Stimulated activated CD4-positive, alpha-beta T cell treated with anti-CD3 and anti-CD28 coated beads, TNF-alpha, amount 100 ng/mL, for 48 hours (primary cell): ENCODE measurements at places on chromosomes 2 and 18.

DNA sequence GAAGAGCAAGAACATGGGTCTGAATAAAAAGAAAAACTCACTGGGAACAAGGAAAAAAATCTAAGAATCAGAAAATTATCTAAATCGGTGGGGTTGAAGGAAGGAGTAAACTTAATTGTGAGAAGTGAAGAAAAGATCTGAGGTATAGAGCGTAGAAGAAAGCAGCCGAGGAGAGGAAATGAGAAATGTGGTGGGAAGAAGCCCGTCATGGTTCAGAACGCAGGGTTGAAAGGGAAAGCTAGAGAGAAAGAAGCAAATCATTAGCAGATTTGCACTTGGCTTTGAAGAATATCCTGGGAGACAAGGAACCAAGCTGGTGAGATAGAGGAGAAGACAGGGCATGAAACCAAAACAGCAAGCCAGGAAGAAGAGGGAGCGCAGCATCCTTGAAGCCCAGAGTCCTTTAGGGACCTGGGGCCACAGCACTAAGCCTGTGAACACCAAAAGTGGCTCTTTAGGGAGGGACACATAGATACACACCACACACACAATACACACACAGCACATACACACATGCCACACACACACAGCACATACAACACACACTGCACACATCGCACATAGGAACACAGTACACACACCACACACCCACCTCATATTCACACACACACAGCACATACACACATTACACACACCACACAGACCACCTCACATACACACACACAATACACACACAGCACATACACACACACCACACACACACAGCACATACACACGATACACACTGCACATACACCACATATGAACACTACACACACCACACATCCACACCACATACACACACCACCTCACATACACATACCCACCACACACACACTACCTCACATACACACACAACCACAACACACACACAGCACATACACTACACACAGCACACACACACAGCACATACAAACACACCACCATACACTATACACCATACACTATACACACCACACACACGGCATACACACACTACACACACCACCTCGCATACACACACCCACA is 274.6 kb downstream of the ETAA1 start:
- DNase-seq: no peak

GRCh38 chr2:229921892-229922448 is at the start of gene TRIP12:
TRIP12 (minus strand) TSS chr2:229922009; CDS start chr2:229880079, 41,930 bp downstream.
- peak; percentile 87 for DNase-seq

GRCh38 chr2:170360546-170361089 is 182.7 kb downstream of the MYO3B start:
- DNase-seq: no peak

DNA sequence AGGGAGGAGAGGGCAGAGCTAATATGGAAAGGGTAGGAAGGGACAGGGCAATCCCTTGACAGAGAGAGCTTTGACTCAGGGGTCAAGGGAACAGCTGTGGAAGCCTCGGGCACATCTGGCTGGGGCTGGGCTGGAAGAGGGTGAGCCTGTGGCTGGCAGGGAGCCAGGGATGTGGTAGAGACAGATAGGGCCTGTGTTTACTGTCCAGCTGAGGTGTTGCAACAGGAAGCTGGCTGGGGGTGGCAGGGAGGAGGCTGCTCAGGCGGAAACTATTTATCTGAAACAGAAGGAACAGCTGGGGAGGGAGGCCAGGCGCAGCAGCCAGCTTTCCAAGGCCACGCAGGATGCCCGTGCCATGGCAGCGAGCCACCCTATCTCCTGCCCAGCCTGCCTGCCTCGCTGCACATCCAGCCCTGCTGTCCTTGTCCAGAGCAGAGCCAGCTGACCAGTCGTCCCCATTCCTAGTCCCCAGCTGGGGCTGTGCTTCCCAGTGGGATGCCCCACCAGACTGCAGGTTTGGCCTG is 264.7 kb downstream of the CYP26B1 start:
- DNase-seq: no peak
